ENCODE measurements at places on chromosomes 5 and 9.

- no peak for DNase-seq
Observed at GRCh38 chr9:133200631-133201030, 8.4 kb downstream of the OBP2B start.

DNA sequence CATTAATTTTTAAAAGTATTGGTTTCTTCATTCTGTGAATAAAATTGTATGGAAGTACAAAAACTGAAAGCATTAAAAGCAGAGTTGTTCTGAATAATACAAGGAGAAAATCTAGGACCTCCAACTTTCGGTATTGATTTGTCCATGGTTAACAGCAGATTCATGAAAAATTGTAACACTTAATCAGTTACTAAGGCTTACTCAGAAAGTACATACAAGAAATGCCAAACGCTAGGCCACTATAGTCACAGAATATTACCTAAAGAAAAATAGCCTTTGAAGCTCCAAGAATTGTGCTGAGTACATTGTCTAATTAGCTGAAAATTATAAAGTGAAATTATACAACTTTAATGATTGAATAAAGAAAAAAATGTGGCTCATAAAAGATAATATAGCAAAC, 271.7 kb downstream of the PTPRD start:
- no peak for DNase-seq

DNA sequence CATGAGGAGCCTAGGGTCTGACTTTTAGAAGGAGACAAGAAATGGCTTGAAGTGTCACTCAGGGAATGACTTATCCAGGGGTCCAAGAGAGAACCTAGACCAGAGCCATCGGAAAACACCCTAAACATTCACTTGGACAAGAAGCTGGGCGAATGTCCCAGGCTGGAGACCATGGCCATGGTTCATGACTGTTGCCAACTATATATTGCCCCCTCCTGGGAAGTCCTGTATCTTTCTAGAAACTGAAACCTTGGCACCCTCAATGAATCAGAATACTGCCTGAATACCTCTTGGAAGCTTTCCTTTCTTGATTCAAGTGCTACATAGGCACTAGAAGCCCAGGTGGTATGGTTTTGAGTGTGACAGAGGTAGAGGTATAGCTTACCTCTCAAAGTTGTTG, 29.9 kb downstream of the TRMO start:
- no peak for DNase-seq

GRCh38 chr5:58240322-58240721, 219.6 kb downstream of the PLK2 start:
- peak; percentile 71 for DNase-seq

- no peak for DNase-seq
Observed at GRCh38 chr9:101434998-101435397, 576 bp downstream of the ALDOB start.

GRCh38 chr9:132000659-132001058, 79.0 kb downstream of the MED27 start:
- no peak for DNase-seq

DNA sequence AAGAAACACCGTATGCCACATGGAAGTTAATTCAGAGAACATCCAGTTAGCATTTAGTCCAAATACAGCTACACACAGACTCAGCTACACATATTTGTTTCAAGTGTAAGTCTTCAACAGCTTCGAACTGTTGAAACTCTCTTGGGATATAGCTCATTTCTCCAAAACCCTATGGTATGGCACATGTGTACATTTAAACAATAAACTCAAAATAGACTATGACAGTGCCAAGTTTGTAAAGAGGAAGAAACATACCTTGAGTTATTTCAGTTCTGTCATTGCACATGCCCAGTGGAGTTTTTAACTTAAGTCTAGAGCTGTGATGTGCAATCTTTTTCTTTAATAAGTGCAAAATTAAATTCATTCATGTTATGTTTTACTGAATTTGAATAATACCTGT, 155.1 kb upstream of the RAI14 start:
- DNase-seq, result no peak

GRCh38 chr5:35145691-35146317, 84.5 kb downstream of the PRLR start:
- peak; percentile 52 for DNase-seq

GRCh38 chr5:51652980-51653379, 269.7 kb downstream of the ISL1 start:
- no peak for DNase-seq

DNA sequence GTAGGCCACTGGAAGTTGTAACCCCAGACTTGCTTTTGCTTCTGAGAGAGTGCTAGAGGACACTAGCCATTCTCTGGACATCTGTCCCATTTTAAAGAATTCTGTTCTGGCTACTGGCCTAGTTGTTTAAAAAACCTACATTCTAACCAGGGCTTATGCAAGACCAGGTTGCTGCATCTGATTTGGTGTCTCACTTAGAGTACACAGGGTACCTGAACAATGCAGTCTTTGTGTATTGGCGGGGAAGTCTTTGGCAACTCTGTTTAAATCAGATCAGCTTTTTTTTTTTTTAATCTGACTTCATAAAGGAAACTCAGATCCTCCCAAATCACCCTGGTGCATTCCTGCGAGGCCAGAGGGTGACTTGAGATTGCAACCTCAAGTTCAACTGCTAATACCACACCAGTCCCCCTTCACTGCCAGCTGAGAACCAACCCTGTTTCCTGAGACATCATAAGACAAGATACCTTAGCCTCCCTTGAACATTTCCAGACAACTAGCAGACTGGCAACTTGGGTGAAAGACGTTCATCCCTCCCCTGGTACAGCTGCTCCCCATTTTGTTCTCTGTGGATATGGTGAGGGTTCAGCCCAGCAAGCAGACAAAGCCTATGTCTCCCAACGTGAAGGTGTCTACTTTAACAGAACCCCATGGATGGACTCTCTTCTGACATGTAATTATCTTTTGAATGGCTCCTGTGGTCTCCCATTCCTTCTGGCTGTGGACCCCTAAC, 27.0 kb downstream of the SKP1 start:
- peak; percentile 12 for DNase-seq

GRCh38 chr9:4553951-4554381, 63.7 kb downstream of the SLC1A1 start:
- peak; percentile 49 for DNase-seq

DNA sequence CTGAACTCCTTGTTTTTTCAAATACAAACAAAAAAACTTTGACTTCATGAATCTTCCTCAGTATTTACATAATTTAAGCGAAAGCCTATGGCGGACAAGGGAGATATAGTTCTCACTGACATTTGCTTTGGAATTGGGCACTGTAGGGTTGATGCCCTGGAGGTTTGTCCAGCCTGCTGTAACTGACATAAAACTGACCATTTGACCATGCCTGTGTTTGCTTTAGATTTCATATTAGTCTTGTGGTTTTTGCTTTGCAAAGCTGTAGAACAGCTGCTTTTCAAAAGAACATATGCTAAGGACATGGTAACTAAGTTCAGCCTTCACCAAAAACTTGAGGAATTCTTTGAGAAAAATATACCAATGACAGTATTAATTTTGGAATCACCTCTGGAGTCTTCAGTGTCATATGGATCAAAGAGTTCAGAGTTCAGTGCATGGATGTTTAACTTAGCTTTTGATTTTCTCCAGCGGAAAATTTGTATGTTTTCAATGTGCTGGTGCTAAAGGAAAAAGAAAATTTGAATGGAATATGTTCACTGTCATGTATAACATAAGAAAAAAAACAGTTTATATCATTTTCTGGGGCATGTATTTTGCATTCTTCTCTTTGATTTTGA, 1013.1 kb downstream of the NR2F1-AS1 start:
- no peak for DNase-seq

GRCh38 chr5:76074487-76075065, 8.6 kb upstream of the SV2C start:
- no peak for DNase-seq

- DNase-seq, result no peak
Observed at GRCh38 chr5:78594021-78594420, 54.6 kb downstream of the LHFPL2 start.

DNA sequence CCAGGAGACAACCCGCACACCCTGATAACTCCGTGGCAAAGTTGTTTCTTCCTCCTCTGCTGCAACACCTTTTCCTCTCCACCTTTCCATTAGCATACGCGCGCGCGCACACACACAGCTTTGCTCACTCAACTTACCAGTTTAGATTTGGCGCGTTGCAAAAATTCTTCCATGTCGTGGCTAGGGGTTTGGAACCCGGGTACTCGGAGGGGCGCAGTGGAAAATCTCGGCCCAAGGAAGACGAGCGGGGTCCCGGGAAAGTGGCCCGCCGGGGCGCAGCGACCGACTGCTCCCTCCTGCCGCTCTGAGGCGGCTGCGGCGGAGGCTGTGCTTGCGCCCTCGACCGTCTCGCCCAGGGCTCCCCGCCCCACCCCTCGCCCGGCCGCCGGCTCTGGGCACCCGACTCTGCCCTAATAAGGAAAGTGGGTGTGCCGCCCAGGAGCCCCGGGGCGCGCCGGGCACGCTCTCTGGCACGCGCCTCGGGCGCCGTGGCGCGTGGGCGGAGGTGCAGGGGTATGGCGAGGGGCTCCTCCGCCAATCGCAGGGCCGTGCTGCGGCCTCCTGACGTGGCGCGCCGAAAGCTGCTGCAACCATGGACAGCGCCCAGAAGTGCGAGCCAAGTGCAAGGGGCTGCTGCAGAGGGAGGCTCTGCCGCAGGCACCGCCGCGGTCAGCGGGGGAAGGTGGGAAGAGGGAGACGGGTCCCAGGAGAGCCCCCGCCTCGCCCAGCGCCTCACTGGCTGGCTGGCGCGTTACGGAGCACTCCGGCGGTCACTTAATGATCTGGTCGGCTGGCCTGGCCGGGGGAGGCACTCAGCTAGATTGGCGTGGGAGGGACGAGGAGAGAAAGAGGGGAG, at the start of gene PRUNE2:
Gene PRUNE2 (minus strand): TSS at position 324 of the 856 bp plus-strand sequence. CDS start 151 bp downstream, at position 173.
- DNase-seq, result peak; percentile 83

- DNase-seq, result peak; percentile 45
Observed at GRCh38 chr9:77161966-77162365, 15.4 kb upstream of the VPS13A start.

DNA sequence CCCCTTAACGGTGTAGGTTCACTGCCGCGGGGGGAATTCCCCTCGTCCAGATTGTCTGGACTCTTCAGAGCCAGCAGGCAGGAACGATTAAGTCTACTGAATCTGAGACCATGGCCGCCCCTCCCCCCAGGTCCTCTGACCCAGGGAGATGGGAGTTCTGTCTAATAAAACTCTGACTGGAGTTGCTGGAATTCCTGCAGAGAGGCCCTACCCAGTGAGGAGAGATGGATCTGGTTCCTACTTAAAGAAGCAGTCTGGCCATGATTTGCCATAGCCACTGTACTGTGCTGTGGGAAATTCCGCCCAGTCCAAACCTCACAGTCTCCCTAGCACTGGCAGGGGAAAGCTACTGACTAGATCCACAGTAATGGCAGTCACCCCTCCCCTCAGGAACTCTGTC, 237.7 kb upstream of the RASA1 start:
- DNase-seq, result no peak

GRCh38 chr9:110753731-110754231, 85.2 kb downstream of the MUSK start:
- DNase-seq, result peak; percentile 74

- DNase-seq, result peak; percentile 48
Observed at GRCh38 chr5:143592648-143593047, 189.2 kb upstream of the NR3C1 start.
